Dorsolateral prefrontal cortex (tissue), 122 donors: ENCODE measurements at places on chromosomes 4 and X.

GRCh38 chr4:150598909-150599308, 17.0 kb downstream of the MAB21L2 start:
- DNase-seq, result no peak

DNA sequence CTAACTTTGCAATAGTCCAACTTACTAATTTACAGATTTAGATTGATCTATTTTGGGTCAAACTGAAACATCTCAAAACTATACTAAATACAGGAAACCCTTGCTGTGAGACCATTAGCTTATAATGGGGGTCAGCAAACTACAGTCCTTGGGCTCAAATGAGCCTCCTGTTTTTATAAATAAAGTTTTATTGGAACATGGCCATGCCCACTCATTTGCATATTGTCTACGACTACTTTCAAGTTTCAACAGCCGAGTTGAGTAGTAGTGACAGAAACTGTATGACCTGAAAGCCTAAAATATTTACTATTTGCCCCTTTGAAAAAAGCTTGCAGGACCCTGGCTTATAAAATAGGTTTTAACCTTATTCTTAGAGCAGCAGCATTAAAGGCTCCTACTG, 92.4 kb downstream of the C4orf51 start:
- no peak for DNase-seq

DNA sequence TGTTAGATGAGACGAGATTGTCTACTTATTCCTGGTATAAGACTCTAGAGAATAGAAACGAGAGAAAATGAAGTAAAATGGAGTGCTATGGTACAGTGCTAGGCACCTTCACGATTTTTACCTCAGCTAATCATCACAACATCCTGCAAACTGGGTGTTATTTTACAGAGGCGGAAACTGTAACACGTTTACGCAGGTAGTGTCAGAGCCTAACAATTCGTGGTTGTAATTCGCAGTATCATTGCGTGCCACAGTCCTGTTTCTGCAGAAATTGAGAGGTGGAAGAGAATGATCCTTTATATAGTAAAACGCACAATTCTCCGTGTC, 383 bp upstream of the TBC1D19 start:
- DNase-seq, result no peak

DNA sequence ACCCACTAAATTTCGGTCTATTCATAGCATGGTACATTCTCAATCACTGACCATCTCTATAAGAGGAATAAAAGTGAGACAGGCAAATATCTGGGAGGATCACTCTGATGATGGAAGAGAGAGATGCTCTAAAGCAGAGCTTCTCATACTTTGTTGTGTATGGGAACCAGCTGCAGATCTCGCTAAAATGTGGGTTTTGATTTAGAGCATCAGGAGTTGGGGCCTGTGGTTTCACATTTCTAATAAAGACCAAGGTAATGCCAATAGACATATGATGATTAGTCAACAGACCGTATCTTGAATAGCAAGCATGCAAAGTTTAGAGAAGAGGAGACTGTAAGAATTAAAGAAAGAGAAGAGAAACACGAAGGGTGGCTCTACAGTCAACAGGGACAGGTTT, 107.4 kb upstream of the FTHL17 start:
- DNase-seq, result no peak

DNA sequence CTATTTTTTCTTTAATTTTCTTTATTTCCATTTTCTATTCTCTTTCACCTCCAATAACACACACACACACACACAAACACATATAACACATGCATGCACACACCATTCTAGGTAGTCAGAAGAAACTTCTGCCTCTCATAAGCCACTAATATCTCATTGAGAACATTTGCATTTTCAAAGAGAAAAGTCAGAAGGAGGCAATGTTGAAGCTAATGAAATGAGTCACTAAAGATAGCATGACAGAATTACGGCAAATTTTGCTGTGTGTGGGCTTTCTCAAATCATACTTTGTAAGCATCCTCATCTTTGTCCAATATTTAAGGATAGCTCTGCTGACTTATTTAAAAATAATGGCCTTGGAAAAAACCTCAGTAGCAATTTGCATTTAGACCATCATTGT, 291.3 kb downstream of the GUCY2F start:
- no peak for DNase-seq

DNA sequence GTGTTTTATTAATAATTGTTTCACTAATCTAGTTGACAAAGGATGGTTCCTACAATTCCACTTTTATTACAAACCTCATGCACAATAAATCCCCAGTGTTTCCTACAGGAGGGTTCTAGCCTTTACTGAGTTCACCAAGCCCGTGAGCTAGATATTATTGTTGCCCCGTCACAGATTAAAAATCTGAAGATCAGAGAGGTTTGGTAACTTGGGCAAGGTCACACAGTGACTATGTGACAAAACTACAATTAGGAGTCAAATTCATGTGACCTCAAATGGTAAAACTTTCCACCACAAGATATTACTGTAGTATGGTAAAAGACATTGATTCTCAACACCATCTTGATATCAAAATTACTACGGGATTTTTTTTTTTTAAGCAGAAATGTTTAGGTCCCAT, 124.6 kb downstream of the BTC start:
- no peak for DNase-seq

DNA sequence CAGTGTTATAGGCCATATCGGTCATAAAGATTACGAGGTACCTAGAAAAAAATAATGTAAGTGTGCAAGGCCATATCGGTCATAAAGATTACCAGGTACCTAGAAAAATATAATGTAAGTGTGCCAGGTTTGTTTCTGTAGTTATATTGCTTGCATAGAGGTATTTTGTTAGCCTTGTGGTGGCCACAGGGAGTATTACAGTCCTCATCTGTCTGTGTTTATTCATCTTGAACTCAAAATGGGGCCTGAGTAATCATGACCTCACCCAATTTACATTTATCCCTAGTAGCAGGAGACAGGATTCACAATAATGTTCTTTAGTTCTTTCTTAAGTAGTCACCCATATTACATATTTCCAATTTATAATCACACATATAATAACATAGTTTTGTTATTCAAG, 459.7 kb downstream of the MID1IP1 start:
- no peak for DNase-seq

DNA sequence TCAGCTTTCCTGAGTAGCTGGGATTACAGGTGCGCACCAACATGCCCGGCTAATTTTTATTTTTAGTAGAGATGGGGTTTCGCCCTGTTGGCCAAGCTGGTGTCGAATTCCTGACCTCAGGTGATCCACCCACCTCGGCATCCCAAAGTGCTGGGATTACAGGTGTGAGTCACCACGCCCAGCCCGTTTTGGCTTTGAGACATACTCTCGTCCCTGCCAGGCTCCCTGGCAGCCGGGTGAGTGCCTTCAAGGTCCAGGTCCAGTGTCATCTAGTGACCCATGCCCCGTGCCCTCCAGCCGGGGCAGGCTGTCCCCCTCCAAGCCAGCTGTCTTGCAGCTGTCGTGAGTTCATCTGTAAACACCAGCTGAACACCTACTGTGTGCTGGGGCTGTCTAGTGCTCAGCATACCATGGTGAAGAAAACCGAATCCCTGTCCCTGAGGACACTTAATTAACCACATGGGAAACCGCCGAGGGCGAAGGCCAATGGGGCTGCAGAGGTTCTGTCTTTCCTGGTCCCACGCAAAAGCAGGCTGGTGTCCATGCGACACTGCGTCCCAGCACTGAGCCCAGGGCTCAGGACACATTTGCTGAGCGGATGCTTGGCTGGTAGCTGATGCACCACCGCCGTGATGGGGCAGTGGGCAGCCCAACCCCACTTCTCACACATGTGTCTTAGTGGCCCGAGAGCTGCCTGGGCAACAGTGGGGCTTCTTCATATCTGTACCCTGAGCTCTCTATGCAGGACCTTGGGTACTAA, 21.9 kb downstream of the NSG1 start:
- no peak for DNase-seq

- no peak for DNase-seq
Measured at GRCh38 chrX:46759645-46759974, 692 bp upstream of the SLC9A7 start.

DNA sequence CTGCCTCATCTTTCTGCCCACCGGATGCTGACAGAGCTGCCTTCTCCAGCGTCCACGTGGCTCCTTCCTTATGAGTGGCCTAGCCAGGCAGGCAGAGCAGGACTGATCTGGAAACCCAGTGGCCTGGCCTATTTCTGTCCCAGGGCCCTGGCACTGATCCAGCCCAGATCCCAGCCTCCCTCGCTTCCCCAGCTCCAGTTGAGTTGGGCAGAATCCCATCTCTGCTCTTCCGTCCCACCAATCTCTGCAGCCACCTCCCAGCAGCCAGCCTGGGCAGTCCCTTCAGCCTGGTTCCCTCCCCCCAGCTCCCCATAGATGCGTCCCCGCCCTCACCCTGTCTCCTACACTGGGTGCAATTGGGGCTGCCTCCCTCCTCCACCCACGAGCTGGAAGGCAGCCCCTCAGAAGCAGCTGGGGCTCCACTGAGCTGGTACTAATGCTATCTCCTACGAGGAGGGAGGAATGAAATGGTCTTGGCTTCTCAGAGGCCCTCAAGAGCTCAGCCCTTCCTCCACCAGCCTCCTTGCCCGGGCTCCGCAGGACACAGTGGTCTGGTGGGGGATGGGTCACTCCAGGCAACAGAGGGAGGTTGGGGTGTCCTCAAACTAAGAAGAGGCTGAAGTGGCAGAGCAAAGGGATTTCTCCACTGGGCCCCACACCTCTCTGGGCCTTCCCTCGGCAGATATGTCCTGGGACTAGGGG, 94.2 kb downstream of the PJA1 start:
- DNase-seq, result no peak

GRCh38 chrX:119646515-119646914, 40.3 kb upstream of the NKRF start:
- DNase-seq, result no peak

GRCh38 chrX:40423299-40423698, 157.5 kb upstream of the ATP6AP2 start:
- no peak for DNase-seq

GRCh38 chrX:141662781-141663180, 35.8 kb downstream of the SPANXD start:
- DNase-seq, result no peak

GRCh38 chr4:22787753-22788375, 95.1 kb downstream of the GBA3 start:
- DNase-seq, result no peak

DNA sequence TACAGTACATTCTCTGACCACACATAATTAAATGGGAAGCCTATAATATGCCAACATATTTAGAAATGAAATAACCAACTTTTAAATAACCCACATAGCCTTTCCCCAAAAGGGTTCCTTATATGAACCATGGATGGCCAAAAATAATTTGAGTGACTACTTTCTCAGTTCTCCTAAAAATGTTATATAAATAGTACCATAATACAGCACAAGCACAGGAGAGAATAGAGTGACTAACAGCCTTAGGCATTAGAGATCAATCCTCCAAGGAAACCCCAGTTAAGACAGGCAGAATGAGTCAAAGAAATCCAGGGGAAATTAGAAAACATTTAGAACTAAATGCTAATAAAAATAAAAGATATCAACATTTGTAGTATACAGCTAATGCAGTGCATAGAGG, 50.2 kb downstream of the ANKRD17 start:
- no peak for DNase-seq

GRCh38 chr4:156794863-156795262, 176.7 kb downstream of the PDGFC start:
- DNase-seq, result no peak

- DNase-seq, result no peak
Measured at GRCh38 chr4:8047837-8048678, 108.4 kb upstream of the AFAP1 start.

- peak; percentile 75 for DNase-seq
Measured at GRCh38 chr4:164252286-164252685, 501.6 kb upstream of the SMIM31 start.

DNA sequence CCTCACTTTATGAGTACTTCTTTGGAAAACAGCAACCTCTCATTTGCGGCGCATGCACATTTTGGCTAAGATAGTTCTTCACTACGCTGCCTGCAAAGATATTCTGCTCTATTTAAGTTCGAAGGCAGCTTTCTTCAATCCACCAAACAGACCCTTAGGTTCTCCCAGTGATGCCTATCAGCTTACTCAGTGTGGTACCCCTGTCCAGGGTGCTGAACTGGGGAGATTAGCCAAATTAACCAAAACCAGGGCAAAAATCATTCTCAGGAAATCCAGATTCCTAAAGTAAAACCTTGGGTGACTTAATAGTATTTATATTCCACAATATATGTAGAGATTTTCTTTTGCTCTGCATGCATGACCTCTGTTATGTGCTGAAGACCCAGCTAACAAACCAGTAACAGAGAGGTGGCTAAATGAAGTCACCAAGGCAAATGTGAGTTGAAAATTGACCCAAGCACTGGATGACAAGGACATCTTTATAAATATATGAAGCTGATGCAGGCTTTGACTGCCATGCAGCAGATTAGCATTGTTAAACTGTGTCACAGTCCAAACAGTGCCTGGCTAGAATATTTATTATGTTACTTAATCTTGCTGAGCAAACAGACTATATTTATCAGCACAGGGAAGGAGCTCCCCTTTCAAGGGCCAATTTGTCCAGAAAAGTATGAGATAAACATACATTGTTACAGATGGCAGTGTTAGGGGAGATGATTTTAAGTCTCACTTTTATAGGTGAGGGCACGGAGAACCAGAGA, 418.2 kb downstream of the STIM2 start:
- DNase-seq, result no peak

- DNase-seq, result no peak
Measured at GRCh38 chrX:81577028-81577427, 375.1 kb downstream of the SH3BGRL start.

- peak; percentile 69 for DNase-seq
Measured at GRCh38 chr4:153152501-153153338, 51.5 kb upstream of the TRIM2 start.

- no peak for DNase-seq
Measured at GRCh38 chr4:76630741-76631140, 195.7 kb downstream of the SHROOM3 start.

GRCh38 chrX:115702982-115703381, 142.0 kb downstream of the PLS3 start:
- no peak for DNase-seq

GRCh38 chr4:110867251-110867960, 244.5 kb upstream of the PITX2 start:
- no peak for DNase-seq

DNA sequence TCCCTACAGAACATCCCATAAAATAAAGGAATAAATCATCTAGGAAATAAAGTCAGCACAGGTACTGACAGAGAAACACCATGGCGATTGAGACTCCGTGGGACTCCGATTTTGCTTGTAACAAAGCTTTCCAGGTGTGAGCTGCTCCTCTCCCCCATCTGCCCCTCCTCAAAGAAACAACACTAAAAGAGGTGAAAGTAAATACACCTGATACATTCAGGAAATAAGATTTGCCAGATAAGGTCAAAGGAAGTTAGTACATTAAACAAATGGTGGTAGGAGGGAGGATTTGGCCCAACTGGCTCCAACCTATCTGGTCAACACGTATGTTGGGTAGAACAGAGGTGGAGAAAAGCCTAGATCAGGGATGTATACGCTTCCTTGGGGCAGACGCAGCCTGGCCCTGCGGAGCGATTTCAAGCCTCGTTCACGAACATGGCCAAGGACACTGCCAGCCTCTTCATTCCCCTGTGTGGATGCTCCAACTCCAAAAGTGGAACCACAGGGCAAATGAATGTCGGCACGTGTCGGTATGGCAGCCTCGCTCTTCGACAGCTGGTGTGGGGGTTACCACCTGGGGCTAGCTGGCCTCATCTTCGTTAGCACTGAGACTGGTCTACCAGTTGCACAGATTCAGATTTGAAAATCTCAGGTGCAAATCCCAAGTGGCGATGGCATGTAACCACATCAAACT, 162.5 kb downstream of the AFAP1 start:
- DNase-seq, result no peak

- DNase-seq, result no peak
Measured at GRCh38 chr4:90245837-90246236, 118.6 kb downstream of the CCSER1 start.
